Upper lobe of right lung (tissue), 1 donor: ENCODE measurements at places on chromosomes 5 and 9. TPM values are rescaled to one million over a fixed set of nuclear protein-coding genes. Genes with fewer than 3 reads are reported as not detected.

The MEIKIN gene
- total RNA-seq = not detected

DNA sequence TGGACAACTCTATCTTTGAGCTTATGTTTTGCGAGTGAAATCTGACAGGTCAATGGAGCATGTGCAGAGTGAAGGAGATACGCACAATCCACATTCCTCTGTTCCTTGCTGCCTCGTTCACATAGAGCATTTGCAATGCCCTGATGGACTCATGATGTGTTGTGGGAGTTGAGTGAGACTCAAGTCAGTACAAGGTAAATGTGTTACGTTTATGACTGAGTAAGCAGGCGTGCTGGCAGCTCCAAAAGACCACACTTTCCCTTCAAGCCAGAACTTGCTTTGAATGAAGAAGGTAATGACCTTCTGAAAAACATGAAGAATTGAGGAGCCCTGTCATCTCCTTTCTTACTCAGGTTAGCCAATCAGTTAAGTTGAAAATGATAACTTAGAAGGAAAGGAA lies 477.8 kb downstream of the CTNND2 start:
- no peaks in the 10 kb centered on the region for H3K4me1 ChIP-seq
- DNase-seq = no peak
- H3K36me3 ChIP-seq = no peaks in the 10 kb centered on the region
- no peak overlapping the region for H3K27ac ChIP-seq
- H3K27me3 ChIP-seq = no peaks in the 10 kb centered on the region

DNA sequence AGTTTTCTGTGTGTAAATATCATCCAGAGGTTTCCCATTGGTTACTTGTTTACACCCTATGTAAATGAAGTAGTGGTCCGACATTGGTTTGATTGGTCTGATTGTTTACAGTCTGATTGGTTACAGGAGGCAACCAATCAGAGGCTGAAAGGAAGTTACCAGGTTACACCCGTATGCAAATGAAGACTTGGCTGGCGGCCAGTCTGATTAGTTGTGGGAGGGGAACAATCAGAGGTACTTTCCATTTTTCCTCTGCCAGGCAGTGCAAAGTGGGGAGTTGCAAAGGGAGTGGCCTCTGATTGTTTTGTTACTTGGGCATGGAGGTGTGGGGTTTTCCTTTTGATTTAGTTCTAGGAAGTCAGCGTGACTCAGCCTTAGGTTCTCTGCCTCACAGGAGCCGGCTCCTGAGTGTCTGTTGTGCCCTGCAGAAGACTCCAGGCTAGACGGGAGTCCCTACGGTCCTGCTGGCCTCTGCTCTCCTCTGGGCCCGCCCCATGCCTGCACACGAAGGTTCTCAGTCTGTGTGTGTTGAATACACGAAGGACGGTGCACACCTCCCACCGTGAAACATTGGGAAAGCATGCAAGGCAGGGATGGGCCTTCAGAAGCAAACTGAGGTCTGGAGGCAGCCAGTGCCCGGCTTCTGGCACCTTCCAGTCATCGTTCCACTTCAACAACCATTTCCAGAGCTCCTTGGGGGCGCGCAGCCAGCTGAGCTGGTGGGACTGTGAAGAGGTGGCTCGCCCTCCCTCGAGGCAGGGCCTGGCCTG lies 42.9 kb downstream of the OLFM1 start:
- H3K36me3 ChIP-seq = no peaks in the 10 kb centered on the region
- H3K27me3 ChIP-seq = no peaks in the 10 kb centered on the region
- no peak for DNase-seq
- no peak overlapping the region for H3K4me3 ChIP-seq
- no peaks in the 10 kb centered on the region for H3K4me1 ChIP-seq

DNA sequence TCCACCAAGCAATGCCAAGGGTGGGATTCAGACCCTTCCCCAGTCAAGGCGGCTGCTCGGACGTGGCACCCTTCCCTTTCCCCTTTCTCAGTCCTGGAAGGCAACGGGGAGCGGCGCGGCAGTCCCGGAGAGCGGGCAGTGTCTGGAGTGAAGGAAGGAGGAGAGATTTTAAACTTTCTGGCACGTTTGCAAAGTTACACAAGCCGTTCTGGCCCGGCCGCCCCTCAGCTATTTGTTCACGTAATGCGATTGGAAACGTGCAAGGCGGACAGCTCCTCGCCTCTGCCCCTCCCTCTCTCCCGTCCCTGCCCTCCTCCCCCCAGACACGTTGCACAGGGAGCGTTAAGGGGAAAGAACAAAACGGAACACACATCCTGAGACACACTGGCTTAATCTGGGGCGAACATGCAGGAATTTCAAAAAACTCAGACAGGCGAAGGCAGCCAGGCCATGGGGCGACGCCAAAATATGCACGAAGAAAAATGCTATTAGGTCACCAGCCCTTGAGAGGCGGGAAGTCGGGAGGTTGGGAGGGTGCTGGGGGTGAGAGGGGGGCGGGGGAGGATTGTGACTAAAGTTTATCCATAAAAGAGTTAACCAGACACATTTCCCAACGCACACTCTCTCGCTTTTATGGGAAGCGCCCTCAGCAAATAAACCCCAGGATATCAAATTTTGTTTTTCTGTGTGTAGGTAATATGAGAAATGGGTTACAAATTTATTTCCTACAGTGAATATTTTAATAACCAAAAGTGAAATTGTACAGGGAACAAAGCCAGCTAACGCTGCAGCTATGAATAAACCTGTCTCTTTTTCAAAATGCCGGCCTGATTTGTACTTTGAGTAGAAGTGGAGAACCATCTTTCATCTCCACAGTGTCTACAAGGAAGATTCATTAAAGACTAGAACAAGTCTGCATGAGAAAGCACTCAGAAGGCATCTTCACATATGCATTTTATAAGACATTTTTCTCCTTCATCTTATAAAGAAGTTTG lies at the start of gene LOX:
Gene LOX (minus strand): TSS at position 144 of the 995 bp plus-strand sequence. CDS start 274 bp downstream, outside the sequence.
- H3K27ac ChIP-seq = peak within 1 kb of the TSS; percentile 71
- peak; percentile 74 for DNase-seq
- H3K4me1 ChIP-seq = no peaks in the 10 kb centered on the region
- peaks cover 6% of the 10 kb centered on the region for H3K27me3 ChIP-seq
- peak within 1 kb of the TSS; percentile 62 for H3K4me3 ChIP-seq

DNA sequence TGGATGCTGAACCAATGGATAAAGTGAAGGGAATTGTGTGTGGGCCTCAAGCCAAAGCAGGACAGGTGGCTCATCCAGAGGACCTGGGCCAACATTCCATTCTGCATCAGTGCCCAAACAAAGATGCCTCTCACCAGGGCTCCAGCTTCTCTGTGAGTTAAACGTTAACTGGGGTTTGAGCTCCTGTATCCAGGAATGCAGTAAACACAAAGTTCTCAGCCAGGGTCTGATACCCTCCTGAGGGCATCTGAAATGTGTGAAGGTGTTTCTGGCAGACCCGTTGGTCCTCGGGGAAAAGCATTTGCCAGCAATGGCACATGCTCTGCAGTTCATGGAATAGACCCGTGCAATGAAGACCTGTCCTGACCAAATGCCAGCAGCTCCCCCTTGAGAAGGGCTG lies 33.9 kb upstream of the AOPEP start:
- H3K4me3 ChIP-seq = no peak overlapping the region
- DNase-seq = no peak
- H3K27ac ChIP-seq = no peak overlapping the region
- no peaks in the 10 kb centered on the region for H3K36me3 ChIP-seq
- H3K4me1 ChIP-seq = no peaks in the 10 kb centered on the region

The HMGXB3 gene
- total RNA-seq = 33.7 TPM

DNA sequence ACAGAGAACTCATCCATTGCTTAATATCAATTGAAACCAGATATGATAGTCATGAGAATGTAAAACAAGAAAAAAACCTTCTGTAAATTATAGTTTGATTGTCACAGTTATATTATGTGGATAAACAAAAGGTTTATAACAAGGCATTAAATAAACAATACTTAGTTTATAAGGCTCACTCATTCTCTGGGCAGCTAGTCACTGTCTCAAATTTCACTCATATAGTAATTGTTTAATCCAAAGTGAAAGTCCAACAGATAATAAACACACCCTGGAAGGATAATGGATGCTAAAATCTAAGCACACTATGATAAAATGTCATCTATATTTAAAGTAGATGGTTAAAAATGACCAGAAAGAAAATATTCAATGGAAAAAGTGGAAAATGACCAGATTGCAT lies 30.8 kb upstream of the SLC12A2 start:
- H3K36me3 ChIP-seq = no peaks in the 10 kb centered on the region
- H3K27ac ChIP-seq = no peak overlapping the region
- no peak for DNase-seq
- no peaks in the 10 kb centered on the region for H3K27me3 ChIP-seq

DNA sequence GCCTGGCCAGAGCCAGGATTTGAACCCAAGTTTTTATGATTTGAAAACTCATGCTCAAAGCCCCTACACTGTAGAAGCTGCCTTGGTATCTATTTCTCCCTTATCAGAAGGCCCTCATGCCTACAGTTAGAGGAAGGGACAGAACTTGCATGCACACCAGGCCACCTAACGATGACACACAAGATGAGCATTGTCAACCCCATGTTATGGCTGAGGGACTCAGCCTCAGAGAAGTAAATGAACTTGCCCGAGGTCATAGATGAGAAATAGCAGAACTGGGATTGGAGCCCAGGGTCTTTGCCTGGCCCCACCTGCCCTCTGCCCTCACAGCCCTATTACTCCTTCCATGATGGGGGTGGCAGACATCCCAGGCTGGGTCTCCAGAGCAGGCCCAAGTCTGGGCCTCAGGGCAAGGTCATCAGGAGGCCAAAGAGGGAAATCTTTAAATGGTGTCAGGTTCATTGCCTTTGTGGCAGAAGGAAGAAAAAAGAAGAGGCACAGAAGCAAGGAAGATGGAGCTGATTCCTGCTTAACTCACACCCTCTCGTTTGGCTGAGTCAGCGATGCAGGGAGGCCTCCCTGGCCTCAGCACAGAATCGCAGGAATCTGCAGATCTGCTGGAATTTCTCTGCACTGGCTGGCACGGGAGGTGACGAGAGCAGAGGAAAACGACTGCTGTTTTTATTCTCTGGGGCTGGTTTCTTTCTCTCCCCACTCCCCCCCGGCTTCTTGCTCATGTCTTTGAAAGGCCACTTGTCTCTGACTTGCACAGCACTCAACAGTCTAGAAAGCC lies 20.6 kb upstream of the CRB2 start:
- H3K27me3 ChIP-seq = no peaks in the 10 kb centered on the region
- no peak overlapping the region for H3K4me3 ChIP-seq
- H3K36me3 ChIP-seq = no peaks in the 10 kb centered on the region
- peak; percentile 74 for DNase-seq
